ENCODE measurements at places on chromosomes 3 and 15. TPM values are rescaled to one million over a fixed set of nuclear protein-coding genes. Genes with fewer than 3 reads are reported as not detected.

The TGM4 gene
- 0.06 TPM for polyA plus RNA-seq

DNA sequence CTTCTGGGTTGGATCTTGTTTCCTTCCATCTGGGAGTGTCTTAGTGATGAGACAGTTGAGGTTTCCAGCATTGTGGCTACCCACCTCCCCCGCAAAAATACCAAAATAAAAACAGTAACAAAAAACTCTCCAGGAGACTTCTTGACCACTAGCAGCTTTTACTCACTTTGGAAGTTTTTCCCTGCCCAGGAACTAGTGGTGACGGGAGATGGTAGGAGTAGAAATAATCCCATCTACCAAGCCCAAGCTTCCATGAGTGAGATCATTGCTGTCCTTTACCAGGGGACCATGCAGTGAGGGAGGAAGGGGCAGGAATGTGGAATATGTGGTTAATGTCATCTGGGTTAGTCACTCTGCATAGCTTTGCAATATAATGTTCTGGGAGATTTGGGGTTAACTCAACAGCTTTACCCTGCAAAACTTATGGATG lies 187.7 kb downstream of the ITPR1 start:
- peaks cover 61% of the 10 kb centered on the region for H3K36me3 ChIP-seq
- H3K4me1 ChIP-seq, result no peaks in the 10 kb centered on the region
- H3K27me3 ChIP-seq, result no peaks in the 10 kb centered on the region

- no peaks in the 10 kb centered on the region for H3K4me1 ChIP-seq
- no peaks in the 10 kb centered on the region for H3K27me3 ChIP-seq
- H3K4me3 ChIP-seq, result no peak overlapping the region
- no peaks in the 10 kb centered on the region for H3K36me3 ChIP-seq
- H3K27ac ChIP-seq, result no peak overlapping the region
These were observed 112.1 kb downstream of the SLCO3A1 start for GRCh38 chr15:91965501-91966193.

The TNFAIP8L3 gene
- not detected for polyA plus RNA-seq

- no peaks in the 10 kb centered on the region for H3K36me3 ChIP-seq
- no peak overlapping the region for H3K27ac ChIP-seq
- DNase-seq, result no peak
These were observed 148.4 kb downstream of the B3GALNT1 start for GRCh38 chr3:160956785-160957184.

GRCh38 chr3:131803113-131803512 lies 231.7 kb downstream of the CPNE4 start:
- peaks cover 2% of the 10 kb centered on the region for H3K27me3 ChIP-seq
- no peaks in the 10 kb centered on the region for H3K4me1 ChIP-seq
- DNase-seq, result no peak
- no peak overlapping the region for H3K4me3 ChIP-seq
- no peaks in the 10 kb centered on the region for H3K36me3 ChIP-seq

- no peaks in the 10 kb centered on the region for H3K27me3 ChIP-seq
- peaks cover 21% of the 10 kb centered on the region for H3K4me1 ChIP-seq
- DNase-seq, result peak; percentile 61
- H3K27ac ChIP-seq, result peak overlapping the region; percentile 94
These were observed 692 bp downstream of the SCAANT1 start for GRCh38 chr3:63911509-63911872.

GRCh38 chr3:127637971-127638370 lies 9.0 kb downstream of the PODXL2 start:
- H3K4me1 ChIP-seq, result no peaks in the 10 kb centered on the region
- no peak overlapping the region for H3K27ac ChIP-seq
- H3K27me3 ChIP-seq, result peaks cover 5% of the 10 kb centered on the region
- H3K4me3 ChIP-seq, result no peak overlapping the region
- no peak for DNase-seq

Data from CD4-positive, CD25-positive, alpha-beta regulatory T cell (primary cell).